ENCODE measurements at places on chromosomes 4 and X.

GRCh38 chr4:4386736-4387392, at the start of gene NSG1:
NSG1 (plus strand) TSS chr4:4387102; CDS start chr4:4387630, 528 bp downstream.
- peak; percentile 78 for DNase-seq

DNA sequence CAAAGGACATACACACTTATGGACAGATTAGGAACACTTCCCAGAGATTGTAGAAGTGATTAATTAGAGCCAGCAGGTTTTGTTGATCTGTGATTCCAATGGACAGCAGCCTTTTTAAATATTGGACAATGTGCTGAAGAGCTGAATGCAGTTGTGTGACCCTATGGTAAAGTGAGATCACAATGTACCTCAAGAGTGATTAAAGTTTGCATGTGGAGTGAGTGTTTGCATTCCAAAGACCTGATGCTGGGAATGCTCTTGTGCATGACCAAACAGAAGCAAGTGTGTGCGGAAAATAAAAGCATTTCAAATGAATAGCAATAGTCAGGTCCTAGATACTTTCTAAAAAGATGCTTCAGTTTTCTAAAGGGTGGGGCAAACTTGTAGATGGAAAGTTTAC, 154.1 kb downstream of the BANK1 start:
- no peak for DNase-seq

DNA sequence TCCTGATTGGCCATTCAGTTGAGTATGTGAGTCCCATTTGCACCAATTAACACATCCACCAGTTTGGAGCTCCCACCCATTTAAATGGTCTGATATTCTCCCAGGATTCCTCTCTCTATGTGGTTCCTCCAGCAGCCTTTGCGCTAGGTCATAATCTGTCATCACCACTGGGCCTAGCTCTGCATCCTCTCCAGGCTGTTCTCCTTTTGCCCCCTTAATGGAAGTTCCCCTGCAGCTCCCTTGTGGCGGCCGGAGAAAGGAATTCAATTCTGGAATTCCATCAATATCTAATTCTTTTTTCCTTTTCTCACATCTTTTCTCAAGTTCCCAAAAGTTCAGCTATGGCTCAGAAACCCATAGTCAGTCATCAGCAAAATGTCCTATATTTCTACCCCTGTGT, 2184.4 kb upstream of the AGA start:
- no peak for DNase-seq

DNA sequence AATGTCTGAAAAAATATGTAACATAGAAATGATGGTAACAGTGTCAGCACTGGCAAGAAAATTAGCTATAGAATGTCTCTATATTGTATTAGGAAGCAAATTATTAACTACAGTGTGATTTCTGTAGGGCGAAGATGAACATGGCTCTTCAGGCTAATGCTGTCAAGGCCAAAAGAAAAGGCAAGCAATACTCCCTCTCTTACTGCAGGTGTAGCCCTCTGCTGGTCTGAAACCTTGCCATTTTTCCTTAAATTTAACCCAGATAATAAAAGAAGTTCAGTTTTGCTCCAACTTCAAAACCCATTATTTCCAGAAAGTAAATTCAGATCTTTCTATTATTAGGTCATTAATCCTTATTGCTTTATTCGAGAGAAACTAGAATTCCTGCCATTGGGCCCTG, 215.9 kb downstream of the LRBA start:
- no peak for DNase-seq

GRCh38 chrX:2145692-2146367, 354.9 kb downstream of the DHRSX start:
- no peak for DNase-seq

- DNase-seq: no peak
These were observed 7.5 kb upstream of the PDLIM3 start for GRCh38 chr4:185542626-185543315.

- DNase-seq: no peak
These were observed 247.0 kb downstream of the C4orf33 start for GRCh38 chr4:129342819-129343408.

- no peak for DNase-seq
These were observed 27.7 kb downstream of the ENPP6 start for GRCh38 chr4:184189966-184190365.

DNA sequence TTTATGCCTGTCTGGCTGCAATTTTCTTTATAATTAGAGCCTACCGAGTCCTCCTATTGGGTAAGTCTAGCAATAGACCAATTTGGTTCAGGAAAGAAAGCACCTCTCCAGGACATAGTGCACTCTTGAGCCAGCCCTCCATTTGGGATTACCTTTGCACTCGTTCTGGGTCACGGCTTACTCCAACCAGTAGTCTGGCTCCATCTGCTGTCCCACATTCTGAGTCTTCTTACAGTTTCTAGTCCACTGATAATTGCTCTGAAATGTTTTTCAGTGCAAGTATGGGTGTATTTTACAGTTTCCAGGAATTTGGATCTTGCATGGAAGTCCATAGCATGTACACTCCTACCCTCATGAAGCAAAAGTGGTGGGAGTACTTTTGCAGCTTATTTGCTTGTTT, 34.8 kb upstream of the USP51 start:
- no peak for DNase-seq

DNA sequence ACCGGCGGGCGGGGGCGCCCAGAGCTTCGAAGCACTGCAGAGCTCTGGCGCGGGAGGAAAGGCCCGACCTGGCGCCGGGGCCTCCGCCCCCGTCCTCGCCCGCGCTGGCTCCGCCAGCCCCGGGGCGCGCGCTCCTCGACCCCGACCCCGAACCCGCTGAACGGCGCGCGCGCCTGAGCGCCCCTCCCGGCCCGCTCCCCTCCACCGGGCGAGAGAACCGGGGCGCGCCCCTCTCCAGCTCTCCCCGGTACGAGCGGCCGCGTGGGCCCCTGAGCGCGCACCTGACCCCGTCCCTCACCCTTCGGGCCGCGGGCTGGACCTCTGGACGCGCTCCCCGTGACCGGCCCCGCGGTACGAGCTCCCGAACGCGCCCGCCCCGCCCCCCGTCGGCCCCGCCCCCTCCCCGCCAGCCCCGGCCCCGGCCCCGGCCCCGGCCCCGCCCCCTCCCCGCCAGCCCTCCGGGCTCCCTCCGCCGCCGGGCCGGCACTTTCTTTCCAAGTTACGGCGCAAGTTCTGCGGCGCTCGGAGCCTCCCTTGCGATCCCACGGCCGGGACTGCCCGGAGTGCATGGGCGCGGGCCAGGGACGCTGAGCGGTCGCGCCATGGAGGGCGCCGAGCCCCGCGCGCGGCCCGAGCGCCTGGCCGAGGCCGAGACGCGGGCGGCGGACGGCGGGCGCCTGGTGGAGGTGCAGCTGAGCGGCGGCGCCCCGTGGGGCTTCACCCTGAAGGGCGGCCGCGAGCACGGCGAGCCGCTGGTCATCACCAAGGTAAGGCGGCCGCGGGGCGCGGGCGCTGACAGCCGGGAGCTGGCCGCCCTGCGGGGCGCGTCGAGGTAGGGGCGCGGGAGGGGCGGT, at the start of gene SHROOM2:
Gene SHROOM2 (plus strand): TSS at position 486 of the 854 bp plus-strand sequence. CDS start 117 bp downstream, at position 603.
- peak; percentile 64 for DNase-seq

GRCh38 chr4:122701965-122702364, 30.5 kb upstream of the BBS12 start:
- DNase-seq: no peak

GRCh38 chrX:120677004-120677652, 47.3 kb upstream of the C1GALT1C1 start:
- no peak for DNase-seq
